SHP77 treated with DMSO at 0.1 percent for 48 hours (cell line): ENCODE measurements at places on chromosomes 7 and 10.

DNA sequence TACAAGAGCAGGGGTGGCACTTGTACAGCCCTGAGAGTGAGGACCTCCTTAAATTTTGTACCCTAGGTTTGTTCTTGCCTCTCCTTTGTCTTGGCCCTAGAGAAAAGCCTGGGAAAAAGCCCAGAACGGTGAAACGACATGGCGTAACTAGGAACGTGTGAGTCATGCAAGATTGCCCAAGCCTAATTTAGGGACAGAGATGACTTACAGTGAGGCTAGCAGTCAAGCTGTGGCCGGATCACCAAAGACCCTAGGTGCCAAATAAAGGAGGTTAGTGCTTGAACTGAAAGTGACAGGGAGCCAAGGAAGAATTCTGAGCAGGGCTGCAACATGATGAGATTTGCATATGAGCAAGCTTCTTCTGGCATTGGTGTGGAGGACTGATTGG lies 25.1 kb downstream of the TBXAS1 start:
- no peak for DNase-seq

DNA sequence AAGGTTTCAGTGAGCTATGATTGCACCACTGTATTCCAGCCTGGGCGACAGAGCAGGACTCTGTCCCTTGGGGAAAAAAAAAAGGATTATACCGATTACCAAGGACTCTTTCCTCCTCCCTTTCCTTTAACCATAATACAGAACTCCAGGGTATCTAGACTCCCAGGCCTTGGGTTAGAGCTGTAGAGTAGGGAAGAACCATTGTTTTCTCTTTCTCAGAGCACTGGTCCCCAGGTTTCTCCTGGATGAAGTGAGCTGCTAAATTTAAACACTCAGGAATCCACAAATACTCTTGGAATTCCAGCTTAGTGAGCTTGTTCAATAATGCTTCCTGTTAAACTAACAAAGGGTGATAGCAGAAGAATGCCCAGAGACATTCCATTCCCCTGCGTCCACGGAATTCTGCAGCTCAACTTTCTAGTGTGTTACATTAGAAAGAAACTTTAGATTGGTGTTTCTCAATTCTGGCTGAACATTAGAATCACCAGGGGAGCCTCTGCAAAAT lies 14.6 kb upstream of the RPEL1 start:
- DNase-seq, result no peak

DNA sequence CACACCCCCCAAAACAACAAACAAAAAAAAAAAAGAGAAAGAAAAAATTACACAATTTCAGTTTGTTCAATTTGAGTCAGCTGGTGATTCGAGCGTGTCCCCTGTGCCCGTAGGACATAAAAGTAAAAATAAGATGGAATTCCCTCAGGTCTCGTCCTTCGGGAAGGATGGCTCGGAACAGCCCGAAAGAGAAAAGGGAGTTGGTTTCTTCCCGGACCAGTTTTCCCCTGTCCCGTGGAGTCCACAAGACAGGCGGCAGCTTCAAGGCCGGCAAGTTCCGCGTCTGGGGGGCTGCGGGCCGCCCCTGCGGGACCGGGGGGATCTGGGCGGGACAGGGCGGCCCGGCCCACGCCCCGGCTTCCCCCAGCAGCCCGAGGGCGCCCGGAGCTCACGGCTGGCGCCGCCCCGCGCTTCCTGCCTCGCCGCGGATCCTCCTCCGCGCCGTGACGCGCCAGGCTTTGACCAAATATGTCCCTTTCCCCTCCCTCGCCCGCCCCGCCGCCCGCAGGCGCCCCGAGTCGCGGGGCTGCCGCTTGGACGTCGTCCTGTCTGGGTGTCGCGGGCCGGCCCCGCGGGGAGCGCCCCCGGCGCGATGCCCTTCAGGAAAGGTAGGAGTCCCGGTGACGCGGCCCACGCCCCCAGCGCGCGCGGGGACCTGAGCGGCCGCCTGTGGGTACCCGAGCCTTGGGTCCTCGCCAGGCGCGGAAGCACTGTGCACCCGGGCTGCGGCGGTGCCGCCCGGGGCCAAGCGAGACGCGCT lies 55.8 kb downstream of the RBM17 start:
- no peak for DNase-seq

GRCh38 chr10:112215342-112215774 lies 31.8 kb upstream of the GPAM start:
- peak; percentile 5 for DNase-seq

DNA sequence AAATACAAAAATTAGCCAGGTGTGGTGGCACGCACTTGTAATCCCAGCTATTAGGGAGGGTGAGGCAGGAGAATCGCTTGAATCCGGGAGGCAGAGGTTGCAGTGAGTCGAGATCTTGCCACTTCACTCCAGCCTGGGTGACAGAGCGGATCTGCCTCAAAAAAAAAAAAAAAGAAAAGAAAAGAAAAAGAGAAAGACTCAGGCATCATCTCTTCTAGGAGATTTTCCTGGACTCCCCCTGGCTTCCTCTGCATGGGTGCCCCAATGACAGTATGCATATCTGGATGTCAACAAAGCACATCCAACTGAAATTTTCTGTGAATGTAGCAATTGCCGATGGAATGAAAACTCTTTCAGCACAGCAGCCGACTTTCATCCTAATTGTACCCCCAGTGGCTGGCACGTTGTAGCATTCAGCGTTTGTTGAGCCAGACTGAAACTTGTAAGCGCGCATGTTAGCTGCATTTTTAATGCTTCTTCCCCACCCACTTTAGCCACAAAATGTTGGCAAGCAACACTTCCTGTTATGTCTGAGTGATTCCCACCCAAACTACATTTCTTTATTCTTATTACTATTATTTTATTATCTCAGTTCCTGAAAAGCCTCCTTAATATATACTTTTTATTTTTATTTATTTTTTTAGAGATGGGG lies 70.2 kb downstream of the PRTFDC1 start:
- DNase-seq, result no peak

- DNase-seq, result no peak
Measured at GRCh38 chr7:52851547-52851946, 183.9 kb upstream of the POM121L12 start.

GRCh38 chr7:117901089-117901797 lies 28.0 kb upstream of the CTTNBP2 start:
- DNase-seq, result no peak

GRCh38 chr7:45027774-45028114 lies 27.7 kb downstream of the CCM2 start:
- DNase-seq, result no peak

- DNase-seq, result no peak
Measured at GRCh38 chr10:117942226-117942625, 104.5 kb downstream of the RAB11FIP2 start.

GRCh38 chr10:20993389-20993788 lies 96.3 kb upstream of the NEBL start:
- no peak for DNase-seq

- DNase-seq, result peak; percentile 26
Measured at GRCh38 chr7:47818796-47819606, 129.3 kb downstream of the PKD1L1 start.

GRCh38 chr7:107788662-107789061 lies 14.4 kb downstream of the SLC26A3 start:
- DNase-seq, result no peak

DNA sequence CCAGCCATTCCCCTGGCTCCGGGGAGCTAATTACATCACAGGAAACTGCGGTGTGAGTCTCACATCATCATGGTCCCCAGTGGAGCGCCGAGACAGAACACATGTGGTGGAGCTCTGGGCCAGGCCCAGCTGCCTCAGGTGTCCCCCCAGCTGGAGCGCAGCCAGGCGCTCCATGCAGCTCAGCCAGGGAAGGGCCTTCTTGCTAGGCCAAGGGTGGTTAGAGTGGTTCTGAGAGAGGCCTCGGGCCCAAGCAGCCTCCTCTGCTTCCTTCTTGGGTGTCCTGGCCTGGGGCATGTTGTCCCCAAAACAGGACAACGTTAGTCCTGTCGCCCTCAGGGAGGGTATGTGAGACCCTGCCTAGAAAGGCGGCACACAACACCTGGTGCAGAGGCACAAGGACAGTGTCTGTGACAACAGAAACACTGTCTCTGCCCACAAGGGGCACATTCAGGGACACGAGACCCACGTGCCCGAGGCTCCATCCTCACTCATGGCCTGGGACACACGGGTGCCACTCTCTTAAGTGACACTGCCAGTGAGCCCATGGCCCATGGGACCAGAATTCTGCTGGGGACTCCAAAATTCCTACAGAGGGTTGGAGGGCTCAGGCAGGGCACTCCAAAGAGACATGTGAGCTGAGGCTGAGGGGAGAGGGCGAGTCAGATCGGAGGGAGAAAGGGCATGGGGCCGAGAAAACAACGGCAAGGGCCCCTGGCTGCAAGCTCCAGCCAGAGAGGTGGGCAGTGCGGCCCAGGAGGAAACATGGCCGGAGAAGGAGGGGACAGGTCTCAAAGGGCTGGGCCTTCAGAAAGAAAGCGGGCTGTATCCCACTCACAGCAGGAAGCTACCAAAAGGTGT lies 37.0 kb upstream of the RET start:
- no peak for DNase-seq

GRCh38 chr10:132842397-132842796 lies 56.5 kb upstream of the NKX6-2 start:
- DNase-seq, result no peak

GRCh38 chr10:96608262-96608661 lies 21.4 kb upstream of the TM9SF3 start:
- no peak for DNase-seq

DNA sequence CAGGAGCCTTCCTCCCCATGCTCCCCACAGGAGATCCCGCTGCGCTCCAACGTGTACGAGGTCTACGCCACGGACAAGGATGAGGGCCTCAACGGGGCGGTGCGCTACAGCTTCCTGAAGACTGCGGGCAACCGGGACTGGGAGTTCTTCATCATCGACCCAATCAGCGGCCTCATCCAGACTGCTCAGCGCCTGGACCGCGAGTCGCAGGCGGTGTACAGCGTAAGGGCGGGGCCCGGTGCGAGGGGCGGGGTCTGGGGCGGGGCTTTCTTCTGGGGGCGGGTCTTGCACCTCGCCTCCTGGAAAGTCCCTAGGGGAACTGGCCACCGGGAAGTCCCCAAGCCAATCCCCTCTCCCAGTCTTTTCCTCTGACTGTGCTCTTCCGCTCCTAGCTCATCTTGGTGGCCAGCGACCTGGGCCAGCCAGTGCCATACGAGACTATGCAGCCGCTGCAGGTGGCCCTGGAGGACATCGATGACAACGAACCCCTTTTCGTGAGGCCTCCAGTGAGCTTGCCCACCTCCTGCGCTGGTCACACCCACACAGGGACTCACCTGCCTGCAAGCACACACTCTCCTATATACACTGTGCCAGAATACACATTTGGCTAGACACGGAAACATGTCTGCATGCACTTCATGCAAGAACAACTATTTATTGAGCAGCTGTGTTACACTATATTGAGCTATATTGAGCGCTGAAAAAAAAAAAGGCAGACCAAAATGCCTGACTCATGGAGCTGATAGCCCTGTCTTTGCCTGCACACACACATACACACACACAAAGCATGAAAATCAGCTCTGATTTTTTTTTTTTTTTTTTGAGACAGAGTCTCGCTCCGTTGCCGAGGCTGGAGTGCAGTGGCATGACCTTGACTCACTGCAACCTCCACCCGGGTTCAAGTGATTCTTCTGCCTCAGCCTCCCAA lies 32.7 kb upstream of the VSIR start:
- DNase-seq, result no peak

DNA sequence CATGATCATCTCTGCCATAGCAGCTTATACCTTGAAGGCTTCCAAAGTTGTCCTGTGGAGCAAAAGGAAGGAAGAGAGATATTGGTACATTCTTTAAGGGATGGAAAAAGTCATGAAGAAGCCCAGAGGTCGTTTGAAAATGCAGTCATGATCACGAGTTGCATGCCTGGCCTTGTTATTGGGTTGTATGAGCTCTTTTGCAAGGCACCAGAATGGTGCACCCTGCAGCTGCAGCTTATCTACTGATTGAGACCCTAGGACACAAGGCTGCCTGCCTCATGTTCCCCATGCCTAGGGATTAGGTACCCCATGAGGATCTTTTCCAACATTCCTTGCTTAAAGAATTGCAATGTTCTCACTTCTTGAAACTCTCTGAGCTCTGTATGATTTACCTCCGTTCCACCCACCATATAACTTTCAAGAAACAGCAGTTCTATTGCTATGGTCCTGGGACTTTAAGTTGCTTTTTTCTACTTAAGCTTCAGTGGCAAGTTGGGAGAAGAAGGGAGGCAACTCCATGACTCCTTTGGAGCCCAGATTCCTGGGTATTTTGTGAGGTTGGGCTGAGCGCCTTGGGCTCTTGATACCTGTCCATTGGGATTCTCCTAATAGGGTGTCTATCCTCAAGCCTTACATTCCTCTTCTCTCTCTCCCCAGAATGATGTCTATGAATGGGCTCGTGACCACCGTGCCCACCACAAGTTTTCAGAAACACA lies 6.9 kb downstream of the SCD start:
- DNase-seq, result no peak

GRCh38 chr7:156594283-156595080 lies 46.1 kb upstream of the RNF32 start:
- DNase-seq, result no peak

DNA sequence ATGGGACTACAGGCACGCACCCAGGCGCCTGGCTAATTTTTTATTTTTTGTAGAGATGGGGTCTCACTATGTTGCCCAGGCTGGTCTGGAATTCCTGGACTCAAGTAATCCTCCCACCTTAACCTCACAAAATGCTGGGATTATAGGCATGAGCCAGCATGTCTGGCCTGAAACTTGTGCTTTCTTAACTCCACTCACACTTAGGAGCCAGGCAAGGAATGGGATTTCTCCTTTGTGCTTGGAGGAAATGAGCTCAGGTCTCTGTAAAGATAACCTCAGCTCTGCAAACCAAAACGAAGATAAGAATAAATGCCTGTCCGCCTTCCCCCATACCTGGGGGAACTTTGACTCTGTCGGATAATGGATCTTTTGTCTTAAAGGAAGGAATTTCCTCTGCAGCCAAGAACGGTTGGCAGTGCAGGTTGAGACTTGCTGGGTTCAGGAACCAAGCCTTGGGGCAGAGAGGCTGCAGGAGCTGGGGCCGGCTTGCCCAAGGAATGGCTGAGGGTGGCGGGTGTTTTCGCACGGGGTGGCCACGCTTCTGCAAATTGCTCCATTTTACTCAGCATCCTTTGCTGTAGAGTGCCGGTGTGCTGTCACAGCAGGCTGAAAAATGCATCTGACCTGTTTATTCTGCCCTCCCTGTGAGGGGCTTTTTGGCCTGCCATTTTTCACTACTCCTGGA lies 174.2 kb downstream of the KIAA1217 start:
- no peak for DNase-seq

GRCh38 chr10:35025916-35026315 lies 64.2 kb downstream of the CUL2 start:
- DNase-seq, result no peak
